ENCODE measurements at places on chromosomes 2 and 18.

GRCh38 chr2:207224791-207225482 is 59.2 kb upstream of the KLF7 start:
- DNase-seq: no peak

GRCh38 chr2:19552270-19552669 is 193.8 kb upstream of the OSR1 start:
- DNase-seq: no peak

DNA sequence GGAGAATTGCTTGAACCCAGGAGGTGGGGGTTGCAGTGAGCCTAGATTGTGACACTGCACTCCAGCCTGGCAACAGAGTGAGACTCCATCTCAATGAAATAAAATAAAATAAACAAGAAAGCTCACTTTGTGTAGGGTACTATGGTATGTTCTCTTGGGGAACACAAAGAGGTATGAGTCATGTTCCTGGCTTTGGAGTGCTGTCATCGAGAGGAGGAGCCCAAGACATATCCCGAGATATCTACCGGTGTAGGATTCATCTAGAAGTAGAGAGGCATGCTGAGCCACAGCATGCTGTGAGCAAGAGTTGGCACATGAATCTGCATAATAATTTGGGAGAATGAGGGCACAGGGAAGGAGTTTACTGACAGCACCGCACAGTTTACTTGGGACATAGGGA is 244.9 kb upstream of the EPHA4 start:
- DNase-seq: no peak

DNA sequence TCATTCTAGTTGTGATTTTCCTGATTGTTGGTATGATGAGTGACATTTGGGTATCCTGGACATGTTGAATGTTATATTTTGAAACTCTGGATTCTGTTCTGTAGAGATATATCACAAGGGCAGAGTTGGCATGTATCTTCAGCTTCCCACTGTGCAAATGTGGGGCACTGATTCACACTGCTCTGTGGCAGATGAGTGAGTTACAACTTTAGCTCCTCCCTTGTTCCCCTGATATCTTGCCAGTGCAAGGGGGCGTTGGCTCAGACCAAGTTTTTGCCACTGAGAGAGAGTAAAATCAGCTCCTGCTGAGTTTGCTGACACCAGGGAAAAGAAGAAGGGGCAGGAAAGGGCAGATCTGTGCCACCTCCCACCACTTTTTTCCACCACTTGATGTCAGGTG is 199.6 kb upstream of the MMADHC start:
- DNase-seq: no peak

- DNase-seq: no peak
Observed at GRCh38 chr2:587087-587960, 89.9 kb downstream of the TMEM18 start.

Data from brain (organoid and tissue), 16 donors.